ENCODE measurements at places on chromosomes 13 and 19.

GRCh38 chr13:40126306-40127085 lies 471.0 kb downstream of the COG6 start:
- DNase-seq, result no peak

DNA sequence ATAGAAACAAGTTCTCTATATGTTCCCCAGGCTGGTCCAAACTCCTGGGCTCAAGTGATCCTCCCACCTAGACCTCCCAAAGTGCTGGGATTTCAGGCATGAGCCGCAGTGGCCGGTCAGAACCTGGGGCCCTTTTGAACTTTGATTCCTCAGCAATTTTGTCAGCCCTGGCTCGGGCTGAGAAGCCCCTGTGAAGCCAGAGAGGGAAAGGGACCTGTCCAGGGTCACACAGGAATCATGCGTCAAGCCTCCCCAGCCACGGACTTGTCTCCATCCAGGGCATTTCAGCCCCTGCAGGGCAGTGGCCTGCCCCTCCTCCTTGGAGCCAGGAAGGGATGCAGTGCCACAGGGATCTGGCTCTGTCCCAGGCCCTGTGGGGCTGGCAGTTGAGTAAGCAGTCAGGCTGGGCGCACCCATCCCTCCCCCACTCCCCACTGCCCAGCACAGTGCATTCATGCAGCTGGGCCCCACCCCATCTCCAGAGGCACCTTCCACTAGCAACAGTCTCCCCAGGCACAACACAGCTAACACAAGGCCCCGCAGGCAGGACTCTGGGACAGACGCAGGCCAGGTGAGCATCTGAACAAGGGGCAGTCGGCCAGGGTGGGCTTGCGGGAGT lies at the start of gene CAPS:
Gene CAPS (plus strand): TSS at position 516 of the 619 bp plus-strand sequence. CDS start 153 bp downstream, outside the sequence.
- no peak for DNase-seq

DNA sequence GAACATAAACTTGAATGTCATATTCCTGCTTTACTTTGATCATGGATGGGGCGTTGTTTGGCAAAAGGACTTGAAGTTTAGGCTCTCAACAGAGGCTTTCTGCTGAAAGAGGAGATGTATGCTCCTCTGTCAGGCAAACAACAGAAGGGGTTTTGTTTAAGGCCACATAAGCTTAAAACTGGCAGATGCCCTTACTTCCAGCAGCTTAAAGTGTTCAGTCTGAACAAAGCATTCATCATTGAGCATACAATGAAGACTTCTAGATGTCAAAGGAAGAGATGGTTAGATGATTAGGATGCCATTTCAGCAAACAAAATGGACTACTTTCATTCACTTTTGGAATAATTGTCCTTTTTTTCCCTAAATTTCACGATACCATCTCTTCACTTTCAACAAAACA lies 484.5 kb downstream of the SLITRK6 start:
- no peak for DNase-seq

GRCh38 chr13:79799059-79799867 lies 318.3 kb downstream of the NDFIP2 start:
- no peak for DNase-seq

DNA sequence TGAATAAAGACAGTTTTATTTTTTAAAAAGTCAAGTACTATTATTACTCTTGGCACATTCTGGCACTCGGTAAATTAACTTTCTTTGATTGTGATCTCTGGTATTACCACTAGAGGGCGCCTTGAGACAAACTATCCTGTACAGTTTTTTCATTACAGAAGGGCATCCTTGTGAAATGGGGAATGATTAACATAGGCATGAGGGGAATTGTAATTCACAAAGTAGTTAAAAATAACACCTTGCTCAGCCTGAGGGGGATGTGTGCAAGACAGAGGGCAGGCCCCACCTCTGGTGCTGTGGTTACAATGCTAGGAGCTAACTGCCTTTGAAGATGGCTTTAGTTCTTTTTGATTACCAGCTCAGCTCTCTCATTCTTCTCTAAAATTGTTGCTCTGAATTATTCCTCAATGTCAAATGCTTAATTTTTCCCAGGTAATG lies 24.2 kb upstream of the C1QTNF9B start:
- DNase-seq, result no peak

DNA sequence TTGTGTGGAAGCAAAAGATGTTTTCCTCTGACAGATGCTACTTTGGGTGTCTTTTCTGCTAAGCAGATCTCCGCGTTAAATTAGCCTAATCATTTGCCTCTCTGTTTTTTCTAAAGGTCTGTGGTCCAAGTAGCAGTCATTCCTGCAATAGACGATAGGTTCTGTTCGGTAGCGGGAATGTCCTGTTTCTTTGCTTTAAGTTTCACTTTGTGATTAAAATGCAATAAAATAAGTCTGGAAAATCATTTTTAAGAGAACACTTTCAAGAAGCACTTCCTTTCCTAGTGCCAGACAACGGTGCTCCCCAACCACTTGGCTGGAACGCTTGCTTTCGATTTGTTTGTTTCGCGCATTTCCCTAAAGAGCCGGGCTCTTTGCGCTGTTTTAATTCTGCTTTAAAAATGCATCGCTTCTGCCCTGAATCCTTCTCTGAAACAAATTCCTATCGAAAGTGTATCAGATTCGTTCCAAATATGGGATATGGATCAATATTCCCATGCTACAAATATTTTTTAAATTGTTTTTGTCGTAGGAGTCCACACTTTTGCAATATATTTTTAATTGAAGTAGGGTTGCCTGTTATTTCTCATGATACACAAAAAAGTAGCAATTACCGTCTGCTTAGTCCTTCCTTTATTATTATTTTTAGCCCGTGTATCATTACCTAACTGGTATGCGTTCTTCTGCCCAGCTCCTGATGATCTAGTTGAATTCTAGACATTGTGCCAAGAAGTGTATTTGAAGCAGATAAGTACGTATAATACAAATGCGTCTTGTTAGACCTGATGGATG lies 14.2 kb downstream of the ZIC2 start:
- DNase-seq, result no peak

- DNase-seq, result no peak
Measured at GRCh38 chr19:8988204-8988603, 22.0 kb downstream of the MUC16 start.

DNA sequence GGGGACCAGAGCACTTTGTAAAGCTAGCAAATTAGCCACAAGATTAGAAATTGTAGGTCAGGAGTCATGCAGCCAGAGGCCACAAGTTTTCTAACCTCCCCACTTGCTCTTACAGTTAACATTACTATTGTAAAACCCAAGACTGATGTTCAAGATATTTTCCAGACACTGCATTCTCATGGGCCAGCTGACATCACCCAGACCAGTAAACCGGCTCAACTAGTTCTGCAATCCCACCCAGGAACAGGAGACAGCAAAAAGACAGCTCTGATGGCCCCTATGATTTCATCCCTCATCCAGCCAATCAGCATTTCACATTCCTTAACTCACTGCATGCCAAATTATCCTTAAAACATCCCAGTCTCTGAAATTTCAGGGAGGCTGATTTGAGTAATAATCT lies 178.5 kb downstream of the PRR20E start:
- no peak for DNase-seq

GRCh38 chr19:13935765-13936510 lies 2.3 kb downstream of the PODNL1 start:
- no peak for DNase-seq

GRCh38 chr19:39199025-39199424 lies 2.3 kb downstream of the NCCRP1 start:
- no peak for DNase-seq

GRCh38 chr19:5115771-5116202 lies 146.9 kb downstream of the KDM4B start:
- DNase-seq, result no peak
